Renal cortex interstitium (tissue), 15 donors: ENCODE measurements at places on chromosomes 7 and 10.

GRCh38 chr10:24926557-24926956, 25.8 kb downstream of the PRTFDC1 start:
- no peak for DNase-seq

GRCh38 chr10:88953662-88954061, 1.1 kb upstream of the ACTA2 start:
- no peak for DNase-seq

DNA sequence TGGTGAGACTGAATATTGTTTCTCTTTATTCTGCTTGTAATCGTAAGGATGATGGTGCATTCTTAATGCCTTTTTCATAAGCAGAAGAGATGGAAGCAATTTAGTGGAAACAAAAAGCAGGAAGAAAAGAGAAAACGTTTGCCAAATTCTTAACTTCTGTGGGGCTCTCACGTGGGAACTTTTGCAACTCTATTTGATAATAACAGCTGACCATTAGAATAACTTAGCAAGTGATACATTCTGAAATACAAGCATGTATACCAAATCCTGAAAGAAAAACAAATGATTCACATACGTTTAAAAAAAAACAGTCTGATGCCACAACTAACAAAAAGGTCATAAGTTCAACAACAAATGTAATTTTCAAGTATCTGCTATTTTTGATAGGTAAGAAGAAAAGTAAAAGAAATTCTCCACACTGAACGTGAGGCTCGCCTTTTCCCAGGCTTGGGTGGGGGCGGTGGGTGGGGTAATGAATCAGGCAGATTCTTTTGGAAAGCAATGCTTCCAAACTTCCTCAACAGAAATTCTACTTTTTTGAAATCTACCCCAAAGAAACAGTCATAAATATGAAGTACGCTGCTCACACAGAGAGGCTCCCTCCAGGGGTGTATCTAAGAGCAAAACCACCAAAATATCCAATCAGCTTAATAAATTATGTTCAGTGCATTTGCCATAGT, 446.2 kb upstream of the MGMT start:
- no peak for DNase-seq

DNA sequence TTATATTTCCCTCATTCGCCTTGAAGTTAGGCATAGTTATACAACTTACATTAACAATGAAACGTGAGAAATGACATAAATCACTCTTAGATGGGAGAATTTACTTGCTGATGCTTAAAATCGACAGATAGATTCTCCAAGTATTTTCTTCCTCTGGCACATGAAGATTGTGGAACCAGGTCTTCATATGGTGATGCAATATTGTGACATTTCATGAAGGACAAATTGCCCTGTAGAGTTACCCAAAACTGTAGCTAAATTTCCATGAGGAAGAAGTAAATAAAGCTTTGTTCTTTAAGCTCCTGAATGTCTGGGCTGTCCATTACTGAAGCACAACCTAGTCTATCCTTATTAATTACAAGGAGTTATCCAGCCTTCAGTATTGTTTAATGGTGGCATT, 353.1 kb downstream of the THSD7A start:
- DNase-seq: no peak

DNA sequence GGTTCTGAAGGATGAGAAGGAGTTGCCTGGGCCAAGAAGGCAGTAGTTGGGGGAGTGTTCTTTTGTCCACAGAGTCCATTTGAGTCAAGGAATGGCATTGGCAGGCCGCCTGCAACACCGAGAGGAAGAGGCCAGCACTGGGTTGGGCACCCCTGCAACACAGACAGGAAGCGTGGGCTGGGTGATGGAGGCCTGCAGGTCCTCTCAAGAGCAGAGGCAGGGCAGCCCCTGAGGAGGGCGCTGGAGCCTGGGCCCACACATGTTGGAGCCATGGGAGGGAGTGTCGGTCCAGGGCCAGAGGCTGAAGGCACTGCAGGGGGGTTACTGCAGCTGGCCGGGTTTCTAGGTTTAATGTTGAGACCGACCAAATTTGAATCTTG, 137.3 kb downstream of the PTPN20 start:
- DNase-seq: no peak

- peak; percentile 21 for DNase-seq
Observed at GRCh38 chr10:27319752-27320431, 79.3 kb upstream of the ACBD5 start.

GRCh38 chr7:130814778-130815335, 80.8 kb upstream of the KLF14 start:
- DNase-seq: no peak

DNA sequence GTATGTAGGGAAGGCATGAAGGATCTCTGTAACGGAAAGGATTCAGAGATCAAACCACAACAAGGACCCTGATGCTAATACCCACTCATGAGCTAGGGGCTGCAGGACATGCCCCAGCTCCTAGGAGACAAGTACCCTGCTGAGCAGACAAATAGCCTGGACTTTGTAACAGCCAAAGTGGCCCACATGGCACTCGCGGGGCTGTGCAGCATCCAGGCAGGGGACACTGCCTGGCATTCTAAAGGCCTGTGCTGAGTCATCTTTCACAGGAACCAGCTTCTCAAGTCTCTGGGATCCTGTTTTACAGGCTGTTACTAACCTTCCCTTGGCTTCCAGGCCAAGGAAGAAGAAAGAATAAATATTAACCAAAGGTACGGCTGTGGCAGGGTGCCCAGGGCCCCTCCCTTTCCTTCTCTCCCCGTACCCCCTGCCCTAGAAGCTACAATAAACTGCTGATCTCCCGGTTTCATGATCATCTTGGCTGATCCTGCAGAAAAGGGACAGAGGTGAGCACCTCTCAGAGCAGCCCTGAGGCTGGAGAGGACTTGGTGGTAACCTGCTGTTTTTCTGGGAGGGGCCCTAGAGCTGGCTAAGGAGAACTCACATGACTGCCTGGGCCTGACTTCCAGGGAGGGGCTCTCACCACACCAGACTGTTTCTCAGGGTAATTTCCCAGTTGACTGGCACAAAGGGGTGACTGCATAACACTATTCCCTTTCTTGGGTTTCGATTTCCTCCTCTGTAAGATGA, 4.2 kb upstream of the RPEL1 start:
- DNase-seq: no peak

- DNase-seq: no peak
Observed at GRCh38 chr7:109834851-109835250, 1256.1 kb upstream of the LRRN3 start.

- DNase-seq: no peak
Observed at GRCh38 chr7:151716323-151716722, 160.6 kb downstream of the PRKAG2 start.

DNA sequence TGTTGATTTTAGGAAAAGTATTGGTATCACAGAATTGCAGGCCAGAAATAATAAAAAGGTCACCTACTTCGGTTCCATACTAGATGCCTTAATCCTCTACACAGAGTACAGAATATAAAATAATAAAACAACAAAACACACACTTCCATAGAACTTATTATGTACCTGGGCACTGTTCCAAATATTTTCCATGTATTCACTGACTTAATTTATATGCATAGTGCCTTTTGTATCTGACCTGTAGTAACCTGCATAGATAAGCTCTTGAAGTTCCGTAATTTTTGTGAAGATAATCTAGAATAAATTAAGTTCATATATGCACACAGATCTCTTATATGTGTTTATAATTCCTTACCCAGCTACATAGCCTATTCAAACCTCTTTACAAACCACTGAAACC, 78.3 kb downstream of the RAPGEF5 start:
- no peak for DNase-seq

DNA sequence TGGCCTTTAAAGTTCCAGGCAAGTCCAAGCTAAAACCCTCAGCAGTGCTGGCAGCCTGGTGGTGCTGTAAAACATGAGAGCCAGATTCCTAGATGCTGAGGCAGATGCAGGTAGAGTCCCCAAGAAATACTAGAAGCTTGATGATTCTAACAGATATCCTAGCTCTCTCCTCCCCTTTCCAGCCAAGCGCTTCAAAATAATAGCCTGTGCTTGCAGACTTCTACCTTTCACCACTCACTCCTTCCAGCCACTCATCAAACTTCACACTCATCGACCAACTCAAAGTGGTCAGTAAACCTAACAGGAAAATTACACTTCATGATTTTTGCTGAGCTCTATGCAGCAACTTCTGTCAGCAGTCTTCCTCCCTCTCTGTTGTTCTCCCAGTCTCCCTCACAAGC, 50.2 kb downstream of the LMBR1 start:
- peak; percentile 18 for DNase-seq
